ENCODE measurements at places on chromosomes 2 and 18.

DNA sequence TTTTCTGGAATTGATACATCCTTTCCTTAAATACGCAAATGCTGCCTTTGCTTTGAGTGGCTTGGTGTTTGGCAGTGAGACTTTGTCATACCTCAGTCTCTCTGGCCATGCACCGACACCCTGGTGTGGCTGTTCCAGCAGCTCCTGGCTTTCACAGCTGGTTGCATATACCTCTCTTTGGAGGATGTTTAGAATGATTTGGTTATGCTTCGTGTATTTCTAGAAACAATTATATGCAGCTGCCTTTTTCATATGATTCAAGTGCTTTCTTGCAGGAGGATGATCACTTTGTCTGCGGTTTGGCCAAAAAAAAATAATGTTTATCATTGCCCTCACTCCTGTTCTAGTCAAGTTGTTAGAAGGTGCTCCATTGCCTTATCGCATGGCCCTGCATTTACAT lies 95.0 kb upstream of the EML6 start:
- DNase-seq = no peak

- DNase-seq = no peak
Measured at GRCh38 chr2:195488567-195488966, 168.5 kb upstream of the SLC39A10 start.

- no peak for DNase-seq
Measured at GRCh38 chr18:48753691-48754090, 197.1 kb downstream of the SMAD7 start.

DNA sequence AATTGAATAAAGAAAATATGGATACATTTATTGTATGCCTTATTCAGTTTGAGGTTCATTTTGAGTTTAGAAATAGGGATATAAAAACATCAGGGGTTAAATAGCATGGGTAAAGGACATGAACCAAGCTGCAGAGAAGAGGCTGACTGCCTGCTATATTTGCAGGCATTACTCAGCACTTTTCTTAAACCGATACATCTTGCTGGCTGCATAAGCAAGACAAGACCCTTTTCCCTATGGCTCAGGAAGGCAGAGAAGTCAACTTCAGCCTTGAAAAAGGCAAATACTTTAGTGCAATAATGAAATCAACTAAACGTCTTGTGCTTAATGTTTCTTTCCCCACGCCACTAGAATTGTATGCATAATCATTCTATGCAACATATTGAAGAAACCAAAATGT lies 36.4 kb downstream of the SCN1A start:
- no peak for DNase-seq

- no peak for DNase-seq
Measured at GRCh38 chr2:100424277-100424875, 6.9 kb upstream of the CHST10 start.

GRCh38 chr2:109421101-109421500 lies 192.7 kb downstream of the SEPTIN10 start:
- no peak for DNase-seq

- no peak for DNase-seq
Measured at GRCh38 chr18:78664048-78664447, 315.6 kb upstream of the SALL3 start.

GRCh38 chr2:49335546-49335945 lies 181.2 kb upstream of the FSHR start:
- no peak for DNase-seq

DNA sequence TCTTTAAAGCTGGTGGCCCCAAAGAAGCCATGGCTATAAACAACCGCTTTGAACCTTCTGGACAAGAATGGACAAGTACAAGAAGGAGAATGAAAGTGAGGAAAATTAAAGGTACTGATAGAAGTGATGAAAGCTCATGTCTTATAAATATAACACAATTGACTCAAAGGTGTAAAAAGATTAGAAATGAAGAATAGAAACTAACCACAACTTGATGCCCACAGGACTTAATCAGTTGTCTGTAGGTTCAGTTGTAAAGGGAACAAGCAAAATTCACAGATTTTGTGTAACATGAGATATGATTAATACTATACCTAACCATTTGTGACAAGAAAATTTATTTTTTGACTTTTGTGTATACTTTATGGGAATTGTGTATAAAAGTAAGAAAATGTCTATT lies 135.7 kb downstream of the NUP35 start:
- DNase-seq = no peak

GRCh38 chr2:25821225-25822056 lies 56.8 kb downstream of the ASXL2 start:
- no peak for DNase-seq

- DNase-seq = no peak
Measured at GRCh38 chr2:12970861-12971260, 254.1 kb downstream of the TRIB2 start.

GRCh38 chr2:99537910-99538485 lies 48.2 kb upstream of the REV1 start:
- DNase-seq = no peak

DNA sequence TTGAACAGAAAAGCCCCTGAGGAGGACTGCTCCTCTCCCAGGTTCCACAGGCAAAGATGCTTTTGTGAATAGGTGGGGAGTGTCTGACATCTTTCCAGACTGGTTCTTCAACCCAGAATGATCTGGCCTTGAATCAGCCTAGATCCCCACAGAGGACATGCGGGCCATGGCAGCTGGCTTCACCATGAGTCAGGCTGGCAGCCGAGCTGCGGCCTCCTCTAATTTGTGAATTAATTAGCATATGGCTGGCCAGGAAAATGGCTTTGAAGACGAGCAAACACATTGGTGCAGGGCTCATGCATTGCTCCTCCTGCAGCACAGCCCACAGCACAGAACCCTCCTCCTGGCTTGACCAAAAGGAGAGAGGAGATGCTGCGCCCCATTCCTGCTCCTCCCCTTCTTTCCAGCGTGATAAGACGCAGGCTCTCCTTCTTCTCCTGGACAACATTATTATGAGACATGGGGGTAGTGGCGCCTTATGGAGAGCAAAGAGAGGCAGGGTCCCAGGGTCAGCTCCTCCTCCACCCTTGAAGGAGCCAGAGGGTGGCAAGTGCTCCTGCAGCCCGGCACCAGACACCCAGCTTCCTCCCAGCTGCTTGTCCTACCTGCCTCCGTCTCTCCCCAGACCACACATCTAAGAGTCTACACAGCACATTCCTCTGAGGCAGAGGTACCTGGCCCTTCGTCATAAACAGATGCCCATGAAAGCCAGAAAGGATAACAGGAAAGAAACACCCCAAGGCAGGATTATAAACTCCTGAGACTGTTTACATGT lies 66.7 kb downstream of the EDAR start:
- no peak for DNase-seq

GRCh38 chr18:63131106-63131958 lies 188.2 kb downstream of the BCL2 start:
- DNase-seq = no peak

- DNase-seq = no peak
Measured at GRCh38 chr2:44616667-44617155, 255.0 kb downstream of the CAMKMT start.

DNA sequence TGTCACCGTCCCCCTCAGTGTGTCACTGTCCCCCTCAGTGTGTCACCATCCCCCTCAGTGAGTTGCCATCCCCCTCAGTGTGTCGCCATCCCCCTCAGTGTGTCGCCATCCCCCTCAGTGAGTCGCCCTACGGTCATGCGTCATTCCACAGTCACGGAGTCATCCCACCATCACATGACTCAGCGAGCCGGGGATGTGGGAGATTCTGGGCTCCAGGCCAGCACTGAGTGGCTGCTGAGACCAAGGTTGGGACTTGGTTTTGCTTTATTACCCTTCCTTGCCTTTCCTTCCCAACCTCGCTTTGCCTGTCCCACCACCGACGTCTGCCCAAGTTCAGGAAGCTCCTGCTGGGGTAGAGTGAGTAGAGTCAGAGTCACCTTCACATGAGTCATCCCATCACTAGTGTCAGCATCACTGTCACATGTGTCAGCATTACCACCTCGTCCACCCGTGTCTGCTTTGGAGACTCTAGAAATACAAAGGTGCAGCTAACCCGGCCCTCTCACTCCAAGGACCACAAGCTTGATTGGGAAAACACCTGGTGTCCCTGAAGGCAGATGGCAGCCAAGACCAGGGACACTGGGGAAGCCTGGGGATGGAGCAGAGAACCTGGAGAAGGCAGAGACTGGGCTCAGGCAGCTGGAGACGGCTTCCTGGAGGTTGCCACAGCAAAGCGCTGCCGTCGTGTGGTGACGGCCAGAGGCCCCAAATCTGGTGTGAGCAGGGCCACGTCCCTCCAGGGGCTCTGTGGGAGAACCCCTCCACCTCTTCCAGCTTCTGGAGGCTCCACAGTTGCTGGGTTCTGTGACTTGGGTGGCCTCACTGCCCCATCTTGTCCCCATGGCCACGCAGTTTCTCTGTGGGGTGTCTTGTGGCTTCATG lies 485.2 kb upstream of the SALL3 start:
- no peak for DNase-seq

DNA sequence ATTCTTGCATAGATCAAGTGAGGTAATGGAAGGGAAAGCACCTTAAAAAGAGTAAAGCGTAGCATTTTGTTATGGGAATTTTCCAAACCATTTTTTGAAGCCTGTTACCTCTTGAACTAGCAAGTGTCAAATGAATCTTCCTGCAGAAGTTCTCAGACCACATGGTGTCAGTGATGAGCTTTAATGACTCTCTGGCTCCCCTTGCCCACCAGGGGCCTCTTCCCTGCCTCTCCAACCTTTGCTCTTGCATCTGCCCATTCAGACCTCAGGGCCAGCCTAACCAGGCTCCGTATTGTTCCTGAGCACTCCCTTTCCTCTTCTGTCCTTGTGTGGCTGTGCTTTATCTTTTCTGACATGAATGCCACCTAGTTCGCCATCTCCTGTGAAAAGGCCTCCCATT lies 155.9 kb downstream of the DIS3L2 start:
- DNase-seq = no peak

GRCh38 chr2:149221898-149222297 lies 108.5 kb upstream of the LYPD6 start:
- no peak for DNase-seq

- DNase-seq = no peak
Measured at GRCh38 chr2:186946896-186947467, 98.0 kb upstream of the ZSWIM2 start.

- DNase-seq = no peak
Measured at GRCh38 chr2:187851955-187852561, 297.8 kb upstream of the TFPI start.

- no peak for DNase-seq
Measured at GRCh38 chr18:24212939-24213338, 74.1 kb downstream of the CABYR start.

- DNase-seq = peak; percentile 28
Measured at GRCh38 chr2:109685453-109685852, 71.3 kb downstream of the SOWAHC start.
